AG10803 (cell line): ENCODE measurements at places on chromosomes 3 and 15.

DNA sequence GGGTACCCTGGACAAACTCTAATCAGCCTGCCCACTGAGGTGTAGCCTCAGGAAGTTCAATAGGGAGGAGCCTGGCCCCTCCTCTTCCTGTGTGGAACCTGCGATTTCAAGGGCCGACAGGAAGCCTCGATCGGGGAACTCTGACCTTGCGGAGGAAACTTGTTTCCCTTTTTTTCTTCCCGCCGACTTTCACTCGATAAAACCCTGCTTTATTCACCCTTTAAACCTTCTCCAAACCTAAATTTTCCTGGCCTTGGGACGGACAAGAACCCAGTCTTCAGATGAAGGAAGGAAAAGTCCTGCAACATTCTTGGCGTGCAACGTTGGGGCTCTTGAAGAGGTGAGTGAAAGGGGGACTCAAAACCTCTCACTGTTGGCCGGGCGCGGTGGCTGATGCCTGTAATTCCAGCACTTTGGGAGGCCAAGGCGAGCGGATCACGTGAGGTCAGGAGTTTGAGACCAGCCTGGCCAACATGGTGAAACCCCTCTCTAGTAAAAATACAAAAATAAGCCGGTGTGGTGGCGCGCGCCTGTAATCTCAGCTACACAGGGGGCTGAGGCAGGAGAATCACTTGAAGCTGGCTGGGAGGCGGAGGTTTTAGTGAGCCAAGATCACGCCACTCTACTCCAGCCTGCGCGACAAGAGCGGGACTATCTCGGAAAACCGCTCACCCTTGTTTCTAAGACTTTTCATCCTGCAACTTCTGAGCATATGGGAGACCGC, 208.2 kb downstream of the ZNF385D start:
- DNase-seq = no peak

DNA sequence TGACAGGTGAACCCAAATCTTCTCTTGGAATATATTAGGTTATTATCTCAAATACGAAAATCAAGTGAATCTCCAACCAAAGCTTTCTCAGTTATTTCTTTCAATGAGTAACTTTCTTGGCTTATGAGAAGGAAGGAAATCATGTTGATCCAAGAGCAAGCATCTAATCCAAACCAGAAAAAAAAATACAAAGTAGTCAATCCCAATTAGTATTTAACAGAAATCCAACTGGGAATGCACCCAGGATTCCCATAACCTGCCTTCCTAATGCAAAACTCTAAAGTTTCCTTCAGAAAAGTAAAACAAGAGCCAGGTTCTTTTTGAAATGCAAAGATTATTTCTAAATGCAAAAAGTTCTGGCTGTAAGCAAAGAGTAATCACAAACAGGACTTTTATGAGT, 289.3 kb downstream of the SHOX2 start:
- no peak for DNase-seq

DNA sequence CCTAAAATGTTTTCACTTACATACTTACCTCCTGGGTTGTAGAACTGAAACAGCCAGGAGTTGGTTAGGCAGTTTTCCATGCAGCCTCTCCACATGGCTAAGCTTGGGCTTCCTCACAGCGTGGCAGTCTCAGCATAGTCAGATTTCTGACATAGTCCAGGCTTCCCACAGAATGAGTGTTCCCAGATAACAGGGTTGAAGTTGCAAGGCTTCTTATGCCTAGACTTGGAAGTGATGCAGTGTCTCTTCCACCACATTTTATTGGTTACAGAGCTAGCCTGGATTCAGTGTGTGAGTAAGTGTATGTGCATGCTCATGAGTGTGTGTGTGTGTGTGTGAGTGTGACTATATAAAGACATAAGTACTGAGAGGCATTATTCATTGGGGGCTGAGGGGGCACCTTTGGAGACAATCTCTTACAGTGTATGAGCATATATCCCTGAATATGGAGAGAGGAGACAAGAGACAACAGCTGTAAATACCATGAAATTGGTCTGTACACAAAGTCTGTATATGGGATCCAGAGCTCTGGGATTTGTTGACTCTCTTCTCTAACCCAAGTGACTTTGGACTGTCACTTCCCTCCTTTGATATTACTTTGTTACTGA, 78.1 kb downstream of the ZNF621 start:
- no peak for DNase-seq

DNA sequence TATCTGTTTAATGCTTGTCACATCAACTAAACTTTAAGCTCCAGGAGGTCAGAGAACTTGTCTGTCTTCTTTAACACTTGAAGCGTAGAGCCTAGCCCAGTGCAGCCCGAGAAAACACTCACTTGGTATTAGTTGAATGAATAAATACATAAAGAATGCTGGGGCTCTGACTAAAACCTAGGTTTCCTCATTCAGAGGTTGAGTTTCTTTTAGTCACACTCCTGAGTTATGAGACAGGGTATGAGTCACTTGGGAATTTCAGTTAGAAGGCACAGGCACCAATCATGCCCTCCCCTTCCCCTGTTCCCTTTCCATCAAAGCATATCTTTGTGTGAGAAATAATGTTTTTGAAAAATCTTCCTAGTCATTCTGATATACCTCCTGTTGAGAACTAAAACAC, 589.8 kb upstream of the DPPA4 start:
- peak; percentile 92 for DNase-seq

GRCh38 chr3:192449036-192449435, 278.3 kb downstream of the FGF12 start:
- DNase-seq = no peak

GRCh38 chr15:61871926-61872522, 188.2 kb downstream of the VPS13C start:
- DNase-seq = peak; percentile 36

GRCh38 chr3:14879211-14879874, 60.6 kb downstream of the FGD5 start:
- DNase-seq = no peak

DNA sequence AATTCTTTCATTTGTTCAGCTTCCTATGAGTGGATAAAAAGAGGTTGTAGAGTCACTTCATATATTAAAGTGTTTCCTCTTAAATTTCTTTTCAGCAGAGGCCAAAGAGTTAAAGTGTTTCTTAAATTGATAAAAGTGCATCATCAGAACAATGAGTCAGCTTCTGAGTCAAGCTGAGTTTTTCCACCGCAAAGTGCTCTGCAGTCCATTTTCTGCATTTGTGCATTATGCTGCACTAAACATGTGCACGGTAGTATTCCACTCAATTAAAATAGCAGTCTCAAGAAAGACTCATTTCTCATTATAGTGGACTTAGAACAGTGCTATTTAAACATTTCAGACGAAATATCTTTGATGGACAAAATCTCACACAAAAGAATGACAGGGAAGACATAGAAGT, 152.0 kb downstream of the ZBBX start:
- DNase-seq = peak; percentile 39

- no peak for DNase-seq
Observed at GRCh38 chr15:66921319-66921915, 144.0 kb upstream of the SMAD3 start.

DNA sequence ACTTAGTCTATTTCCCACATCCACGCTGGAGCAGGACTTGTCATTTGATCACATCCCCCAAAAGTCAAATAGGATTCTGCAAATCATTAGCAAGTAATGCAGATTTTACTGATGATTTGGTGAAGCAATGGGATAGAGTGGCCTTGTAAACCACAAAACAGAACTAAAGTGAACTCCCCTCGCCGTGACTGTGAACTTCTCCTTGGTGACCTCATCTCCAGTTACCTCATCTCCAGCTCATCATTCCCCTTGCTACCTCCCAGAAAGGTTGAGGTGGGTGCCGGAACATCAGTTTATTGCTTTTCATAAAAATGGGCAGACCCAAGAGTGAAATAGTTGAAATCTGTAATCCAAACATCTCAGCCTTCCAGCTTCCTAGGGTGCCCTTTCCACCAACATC, 36.7 kb upstream of the ADPGK start:
- no peak for DNase-seq

DNA sequence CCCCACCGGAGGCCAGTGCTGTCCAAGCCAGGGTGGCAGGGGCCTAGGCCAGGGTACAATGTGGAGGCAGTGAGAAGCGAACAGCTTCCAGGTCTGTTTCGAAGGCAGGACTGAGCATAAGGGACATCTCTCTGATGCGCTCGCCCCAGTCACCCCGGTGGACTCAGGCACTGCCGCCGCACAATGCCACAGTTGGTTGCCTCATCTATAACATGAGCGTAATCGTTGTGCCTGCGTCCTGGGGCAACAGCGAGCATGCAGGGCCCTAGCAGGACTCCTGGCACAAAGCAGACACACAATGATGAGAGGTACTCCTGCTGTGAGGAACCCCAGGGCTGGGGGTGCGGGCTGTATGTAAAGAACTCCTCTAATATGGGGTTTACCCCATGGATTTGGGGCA, 14.1 kb downstream of the HRH1 start:
- no peak for DNase-seq

DNA sequence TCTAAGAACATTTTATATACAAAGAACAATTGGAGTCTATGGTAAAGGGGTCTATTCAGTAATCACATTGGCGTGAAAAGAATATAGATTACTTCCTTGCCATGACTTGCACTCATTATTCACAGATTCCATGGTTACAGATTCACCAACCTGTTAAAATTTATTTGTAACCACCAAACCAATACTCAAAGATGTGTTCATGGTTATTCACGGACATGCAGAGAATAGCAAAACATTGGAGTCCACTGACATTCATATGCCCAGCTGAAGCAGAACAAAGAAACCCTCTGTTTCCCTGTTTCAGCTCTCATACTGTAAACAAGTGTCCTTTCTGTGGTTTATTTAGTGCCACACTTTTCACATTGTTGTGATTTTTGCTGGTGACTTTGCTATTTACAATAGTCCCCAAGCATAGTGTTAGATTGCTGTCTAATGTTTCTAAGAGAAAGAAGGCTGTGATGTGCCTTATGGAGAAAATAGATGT, 185.8 kb upstream of the TTC14 start:
- peak; percentile 28 for DNase-seq

DNA sequence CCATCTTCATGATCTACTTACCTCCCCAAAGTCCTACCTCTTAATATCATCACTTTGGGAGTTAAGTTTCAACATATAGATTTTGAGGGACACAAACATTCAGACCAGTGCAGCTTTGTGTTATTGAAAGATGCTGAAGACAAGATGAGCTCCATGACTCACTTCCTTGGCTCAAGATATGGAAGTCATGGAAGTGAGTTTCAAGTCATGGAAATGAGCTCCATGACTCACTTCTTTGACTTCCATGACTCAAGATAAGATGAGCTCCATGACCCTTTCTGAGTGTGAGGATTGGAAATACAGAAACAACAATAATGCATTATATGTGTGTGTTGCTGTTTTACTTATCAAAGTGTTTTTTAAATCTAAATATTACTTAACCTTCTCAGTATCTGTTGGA, 170.2 kb upstream of the TPRG1 start:
- DNase-seq = peak; percentile 68

GRCh38 chr3:52493232-52494017, 1.7 kb upstream of the STAB1 start:
- DNase-seq = no peak

GRCh38 chr3:135784557-135784956, 181.0 kb upstream of the PPP2R3A start:
- DNase-seq = no peak

- peak; percentile 60 for DNase-seq
Observed at GRCh38 chr15:97909291-97909891, 51.1 kb upstream of the ARRDC4 start.

DNA sequence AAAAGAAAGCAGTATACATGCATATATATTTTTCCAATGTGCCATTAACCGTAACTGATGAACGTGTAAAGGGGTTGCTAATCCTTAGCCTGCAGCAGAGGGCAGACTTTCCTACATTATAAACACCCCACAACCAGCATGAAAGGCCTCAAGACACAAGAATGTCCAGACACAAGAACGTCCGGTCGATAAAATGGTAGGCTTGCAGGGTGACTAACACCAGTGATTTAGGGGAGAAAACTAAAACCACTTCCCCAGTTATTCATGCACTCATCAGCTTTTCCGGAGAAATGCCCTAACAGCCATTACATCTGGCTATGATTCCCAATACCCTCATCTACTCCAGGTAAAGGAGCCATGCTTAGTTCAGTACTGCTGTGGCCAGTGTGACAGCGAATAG, 57.4 kb downstream of the LRTM1 start:
- DNase-seq = peak; percentile 98

GRCh38 chr15:52383100-52383588, 87.5 kb upstream of the MYO5C start:
- no peak for DNase-seq

GRCh38 chr3:146485297-146485696, 15.9 kb upstream of the PLSCR2 start:
- DNase-seq = no peak

- no peak for DNase-seq
Observed at GRCh38 chr3:19769694-19770093, 164.3 kb downstream of the EFHB start.

DNA sequence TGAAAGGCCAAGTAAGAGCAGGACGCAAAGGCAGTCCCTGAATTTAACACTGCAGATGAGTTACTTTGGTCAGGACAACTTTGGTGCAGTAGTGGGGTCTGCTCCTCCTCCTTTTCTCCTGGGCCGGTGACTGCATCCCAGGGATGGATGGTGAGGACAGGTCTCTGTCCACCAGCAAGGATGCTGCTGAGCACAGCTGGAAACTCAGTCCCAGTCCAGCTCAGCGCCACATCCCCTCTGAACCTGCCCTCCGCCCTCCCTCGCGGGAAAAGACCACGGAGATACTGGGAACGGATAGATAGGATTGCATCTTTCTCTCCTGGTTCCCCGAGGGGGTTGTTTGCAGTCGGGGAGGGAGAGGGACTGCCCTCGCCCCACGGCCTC, 13.8 kb downstream of the GRAMD2A start:
- DNase-seq = no peak

GRCh38 chr15:68794863-68795262, 25.8 kb downstream of the ANP32A start:
- no peak for DNase-seq

DNA sequence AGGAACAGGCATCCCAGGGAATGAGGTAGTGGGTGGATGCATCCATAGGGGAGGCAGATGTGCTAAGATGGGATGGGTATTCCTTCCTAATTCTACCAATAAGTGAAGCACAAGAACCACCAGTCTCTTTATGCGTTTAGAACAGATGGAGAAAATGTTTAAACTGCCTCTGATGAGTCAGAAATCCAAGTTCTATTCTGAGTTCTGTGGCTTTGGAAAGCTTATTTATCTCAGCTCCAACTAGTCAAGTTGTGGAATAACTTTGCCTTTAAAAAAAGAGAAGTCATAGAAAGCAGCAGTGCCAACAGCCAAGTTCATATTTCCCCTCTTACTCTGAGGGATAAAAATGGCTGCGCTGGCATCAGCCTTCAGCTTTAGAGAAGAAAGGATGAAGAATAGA, 761.7 kb downstream of the IGSF11 start:
- no peak for DNase-seq

GRCh38 chr3:19295208-19295607, 146.9 kb downstream of the KCNH8 start:
- no peak for DNase-seq

- peak; percentile 75 for DNase-seq
Observed at GRCh38 chr15:95085056-95085455, 853.7 kb downstream of the MCTP2 start.

DNA sequence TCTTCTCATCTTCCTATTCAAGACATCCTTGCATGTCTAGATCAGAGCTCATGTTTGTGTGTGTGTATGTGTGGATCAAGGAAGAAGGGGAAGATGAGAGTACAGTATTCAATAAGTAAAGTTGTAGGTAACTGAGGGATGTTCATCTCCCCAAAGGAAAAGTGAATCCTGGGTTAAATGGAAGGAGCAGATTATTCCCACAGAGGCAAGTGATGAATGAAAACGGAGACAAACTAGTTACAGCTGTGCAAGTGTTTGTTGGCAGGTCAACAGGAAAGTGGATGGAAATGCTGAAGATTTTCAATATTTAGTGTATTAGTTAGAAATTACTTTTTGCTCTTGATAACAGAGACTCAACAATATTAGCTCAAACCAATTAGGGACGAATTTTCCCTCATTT, 84.2 kb upstream of the PDZRN3 start:
- DNase-seq = no peak
